ENCODE measurements at places on chromosomes 6 and 20. TPM values are rescaled to one million over a fixed set of nuclear protein-coding genes. Genes with fewer than 3 reads are reported as not detected.

KCNQ2 gene
- not detected for total RNA-seq

NKX2-4 gene
- not detected for total RNA-seq

SOBP gene
- 0.79 TPM for total RNA-seq

TSPO2 gene
- not detected for total RNA-seq

BPIFA1 gene
- total RNA-seq = not detected

TGM2 gene
- total RNA-seq = not detected

ENTPD6 gene
- total RNA-seq = 47.0 TPM

CNR1 gene
- not detected for total RNA-seq

ELOVL5 gene
- total RNA-seq = 124 TPM

ZSCAN9 gene
- total RNA-seq = 6.8 TPM

UBD gene
- 2.5 TPM for total RNA-seq

WFDC2 gene
- total RNA-seq = 0.55 TPM

BCAS1 gene
- 0.15 TPM for total RNA-seq

SPATA25 gene
- total RNA-seq = 0.98 TPM

PRDM1 gene
- total RNA-seq = 88.2 TPM

RFX6 gene
- total RNA-seq = not detected

HLA-A gene
- total RNA-seq = 1,371 TPM

RSPO4 gene
- not detected for total RNA-seq

SYCP2 gene
- 3.8 TPM for total RNA-seq

RAB23 gene
- total RNA-seq = 4.3 TPM

SGK2 gene
- total RNA-seq = 0.24 TPM

SLC25A27 gene
- total RNA-seq = 0.38 TPM

DLL1 gene
- 0.86 TPM for total RNA-seq

CHMP4B gene
- total RNA-seq = 78.3 TPM

HLA-F gene
- total RNA-seq = 242 TPM

KCNK17 gene
- total RNA-seq = not detected

SGK1 gene
- 36.5 TPM for total RNA-seq

ANKRD66 gene
- not detected for total RNA-seq
